ENCODE measurements at places on chromosomes 2 and 18. TPM values are rescaled to one million over a fixed set of nuclear protein-coding genes. Genes with fewer than 3 reads are reported as not detected.

SALL3 gene
- 0.53 TPM for total RNA-seq

SIX2 gene
- total RNA-seq = 0.75 TPM

SCYGR4 gene
- not detected for total RNA-seq

REG3G gene
- total RNA-seq = not detected

COLEC11 gene
- 0.92 TPM for total RNA-seq

NRP2 gene
- 9.0 TPM for total RNA-seq

TUBA3E gene
- not detected for total RNA-seq

RAB17 gene
- 0.26 TPM for total RNA-seq

KCNS3 gene
- 0.66 TPM for total RNA-seq

CPSF3 gene
- 52.5 TPM for total RNA-seq

CYP27C1 gene
- total RNA-seq = not detected

CPLX4 gene
- not detected for total RNA-seq

CRACDL gene
- total RNA-seq = 0.13 TPM

HNMT gene
- 90.6 TPM for total RNA-seq

ANKRD23 gene
- 1.9 TPM for total RNA-seq

CTLA4 gene
- total RNA-seq = not detected

HTR2B gene
- total RNA-seq = 269 TPM

PTPRN gene
- total RNA-seq = 0.25 TPM

XDH gene
- total RNA-seq = under 0.01 TPM

B3GNT7 gene
- 0.26 TPM for total RNA-seq

GKN2 gene
- total RNA-seq = not detected

CDKL4 gene
- total RNA-seq = 1.7 TPM

SNRNP27 gene
- total RNA-seq = 38.0 TPM

FECH gene
- total RNA-seq = 34.7 TPM

ZAP70 gene
- not detected for total RNA-seq

AMER3 gene
- not detected for total RNA-seq

UNC80 gene
- 0.19 TPM for total RNA-seq

FZD7 gene
- total RNA-seq = 7.4 TPM

INPP5D gene
- 0.56 TPM for total RNA-seq

SLC9A4 gene
- total RNA-seq = under 0.01 TPM

ANKRD62 gene
- not detected for total RNA-seq

ATAD2B gene
- 14.1 TPM for total RNA-seq

REG3A gene
- not detected for total RNA-seq

MC2R gene
- total RNA-seq = not detected

NOP58 gene
- 51.5 TPM for total RNA-seq

DCC gene
- total RNA-seq = 0.13 TPM

GAL3ST2 gene
- not detected for total RNA-seq
